ENCODE measurements at places on chromosomes 12 and 14.
A peak's percentile ranks its signal among the peaks of the same experiment; 100 is the strongest.

DNA sequence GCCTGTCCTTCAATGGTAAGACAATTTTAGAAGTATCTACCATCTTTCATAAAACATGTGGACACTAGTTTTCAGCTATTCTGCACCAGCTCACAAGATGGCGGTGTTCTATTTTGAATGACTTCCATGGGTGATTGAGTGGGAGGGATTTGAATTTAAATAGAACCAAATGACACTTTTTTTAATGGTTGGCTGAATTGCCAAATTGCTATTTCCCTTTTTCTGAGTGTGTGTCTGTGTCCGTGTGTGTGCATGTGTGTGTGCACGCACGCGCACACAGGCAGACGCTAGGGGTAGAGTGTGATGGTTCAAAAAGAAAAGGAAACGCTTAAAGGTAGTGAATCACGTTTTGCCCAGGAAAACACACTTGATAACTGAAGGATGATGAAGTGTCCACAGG, 362.6 kb downstream of the DAD1 start:
- DNase-seq = no peak

- no peak for DNase-seq
Measured at GRCh38 chr14:90969531-90970166, 90.8 kb downstream of the RPS6KA5 start.

- no peak for DNase-seq
Measured at GRCh38 chr12:120642826-120643225, 2.4 kb downstream of the CABP1 start.

GRCh38 chr12:2959192-2959504, at the start of gene TEAD4:
Gene TEAD4 (plus strand): TSS chr12:2959397.
- DNase-seq = peak; percentile 96

DNA sequence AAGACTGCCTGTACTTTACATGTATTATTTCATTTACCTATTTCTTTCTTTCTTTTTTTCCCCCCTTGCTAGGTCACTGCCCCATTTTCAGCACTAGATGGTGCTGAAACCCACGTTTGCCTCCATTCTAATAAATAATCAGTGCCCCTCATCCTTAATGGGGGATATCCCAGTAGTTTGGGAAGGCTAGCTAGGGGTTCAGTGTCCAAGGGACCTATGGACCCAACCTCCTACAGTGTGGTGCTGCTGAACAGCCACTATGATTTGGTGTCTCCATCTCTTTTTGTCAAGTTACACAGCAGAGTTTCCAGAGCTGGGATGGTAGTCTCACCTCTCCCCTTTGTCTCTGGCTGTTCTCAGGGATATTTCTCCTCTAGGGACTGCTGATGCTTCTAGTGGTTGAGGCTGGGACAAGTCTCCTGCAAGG, 6.5 kb upstream of the HCFC2 start:
- DNase-seq = no peak

Data from ecto neural progenitor cell (in vitro differentiated cells).